ENCODE measurements at places on chromosomes 6 and 20.

DNA sequence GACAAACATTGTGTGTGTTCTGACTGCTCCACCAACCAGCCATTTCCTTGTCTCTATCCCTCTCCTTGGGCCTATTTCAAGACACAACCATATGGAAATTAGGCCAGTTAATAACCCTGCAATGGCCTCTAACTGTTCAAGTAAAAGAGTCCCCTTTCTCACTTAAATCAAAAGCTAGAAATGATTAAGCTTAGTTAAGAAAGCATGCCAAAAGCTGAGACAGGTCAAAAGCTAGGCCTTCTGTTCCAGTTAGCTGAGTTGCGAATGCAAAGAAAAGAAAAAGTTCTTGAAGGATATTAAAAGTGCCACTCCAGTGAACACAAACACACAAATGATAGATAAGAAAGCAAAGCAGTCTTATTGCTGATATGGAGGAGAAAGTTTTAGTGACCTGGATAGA lies 22.5 kb downstream of the SERINC1 start:
- DNase-seq, result no peak

GRCh38 chr6:162463576-162463975 lies 264.0 kb downstream of the PRKN start:
- no peak for DNase-seq

DNA sequence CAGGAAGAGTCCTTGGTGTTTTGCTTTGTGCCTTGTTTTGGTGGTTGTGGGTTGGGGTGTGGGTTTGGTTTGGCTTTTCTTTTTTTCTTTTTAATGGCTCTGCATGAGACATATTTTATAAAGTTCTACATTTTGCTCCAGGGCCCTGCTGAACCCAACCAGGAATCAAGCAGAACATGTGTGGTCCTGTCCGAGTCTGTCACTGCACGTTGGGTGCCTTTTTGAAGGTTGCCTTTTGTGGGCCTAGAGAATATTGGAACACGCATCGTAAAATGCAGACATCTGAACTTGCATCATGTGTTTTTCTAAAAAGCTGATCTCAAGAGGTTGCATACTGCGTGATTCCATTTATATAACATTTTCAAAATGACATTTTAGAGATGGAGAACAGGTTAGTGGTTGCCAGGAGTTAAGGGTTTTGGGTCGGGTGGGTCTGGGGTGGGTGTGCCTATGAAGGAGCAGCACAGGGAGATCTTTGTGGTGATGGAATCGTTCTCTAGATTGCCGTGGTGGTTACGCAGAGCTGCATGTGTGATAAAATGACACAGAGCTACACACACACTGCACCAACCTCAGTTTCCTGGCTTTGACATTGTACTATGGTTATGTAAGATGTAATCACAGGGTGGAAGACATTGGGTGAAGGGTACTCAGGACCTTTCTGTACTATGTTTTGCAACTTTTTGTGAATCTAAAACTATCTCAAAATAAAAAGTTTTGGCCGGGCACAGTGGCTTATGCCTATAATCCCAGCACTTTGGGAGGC lies 80.2 kb downstream of the EYA2 start:
- DNase-seq, result no peak

DNA sequence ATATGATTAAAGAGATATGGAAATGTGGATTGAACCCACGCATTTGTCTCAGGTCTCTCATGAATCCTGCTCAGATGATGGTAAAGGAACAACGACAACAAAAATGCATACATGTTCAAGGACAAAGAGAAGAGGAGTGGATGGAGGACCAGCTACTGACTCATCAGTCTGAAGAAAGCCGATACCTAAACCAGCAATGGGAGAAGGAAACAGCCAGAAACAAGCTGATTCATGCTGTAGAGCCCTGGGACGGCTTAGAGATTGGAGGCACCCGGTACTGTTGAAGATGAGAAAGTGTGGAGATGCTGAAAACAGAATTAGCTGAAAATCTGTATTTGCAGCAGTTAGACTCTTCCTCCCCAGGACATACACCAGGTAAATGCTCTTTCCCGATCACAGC lies 14.4 kb upstream of the RIPPLY2 start:
- no peak for DNase-seq

DNA sequence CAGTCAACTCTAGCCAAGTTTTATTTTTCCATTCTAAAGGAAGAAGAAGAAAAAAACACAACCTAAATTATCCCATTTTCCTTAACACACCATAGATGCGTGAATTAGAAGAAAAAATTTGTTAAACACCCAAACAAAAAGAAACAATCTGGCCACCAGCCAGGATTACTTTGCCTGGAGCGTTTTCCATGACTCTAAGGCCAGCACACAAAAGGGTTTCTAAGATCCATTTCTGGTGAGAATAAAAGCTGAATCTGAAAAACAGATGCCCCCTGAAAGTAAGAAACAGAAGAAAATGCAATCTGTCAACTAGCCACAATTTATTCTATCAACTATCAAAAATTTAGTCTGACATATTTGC lies 267.2 kb upstream of the SULF2 start:
- no peak for DNase-seq

- DNase-seq, result no peak
Measured at GRCh38 chr6:107600936-107601335, 111.0 kb downstream of the SOBP start.

Measured in activated CD4-positive, CD25-positive, alpha-beta regulatory T cell (primary cell).